GM19239 (cell line): ENCODE measurements at places on chromosomes 5 and 9.

- DNase-seq: no peak
Measured at GRCh38 chr9:37309136-37309535, 113.4 kb upstream of the GRHPR start.

DNA sequence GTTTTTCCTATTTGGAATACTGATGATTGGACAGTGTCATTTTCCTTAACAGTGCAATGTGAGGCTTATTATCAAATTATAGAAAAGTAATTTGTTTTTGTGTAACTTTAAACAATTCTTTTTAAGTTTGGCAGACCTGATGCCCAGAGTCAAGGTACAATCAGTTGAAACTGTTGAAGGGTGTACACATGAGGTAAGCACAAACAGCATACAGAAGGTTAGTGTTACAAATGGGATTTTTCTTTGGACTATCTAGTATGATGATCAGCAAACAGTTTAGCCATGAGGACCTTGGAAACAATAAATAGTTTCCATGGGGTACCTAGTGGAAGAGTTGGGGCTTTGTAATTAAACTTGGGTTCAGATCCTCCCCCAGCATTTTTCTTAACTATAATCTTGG, 16.2 kb downstream of the MTREX start:
- DNase-seq: no peak

DNA sequence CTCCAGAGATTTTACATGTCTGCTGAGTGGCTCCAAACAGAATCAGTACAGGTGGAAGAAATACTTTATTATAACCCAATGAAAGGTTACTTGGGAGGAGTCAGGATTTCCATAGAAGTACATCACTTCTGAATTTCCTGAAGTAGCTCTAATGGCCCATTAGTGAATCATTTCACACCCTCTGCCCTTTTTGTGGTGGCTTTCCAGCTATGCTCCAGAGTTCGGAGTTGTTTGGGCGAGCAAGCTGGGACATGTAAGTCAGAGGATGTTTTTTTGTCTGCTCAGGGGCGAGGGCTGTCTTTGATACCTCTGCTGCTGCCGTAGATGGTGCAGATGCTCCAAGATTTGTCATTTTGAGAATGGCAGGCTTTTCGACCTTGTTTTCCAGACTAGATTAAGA, 226.1 kb downstream of the GOLPH3 start:
- no peak for DNase-seq

- DNase-seq: no peak
Measured at GRCh38 chr5:58565033-58565432, 17.8 kb upstream of the RAB3C start.

DNA sequence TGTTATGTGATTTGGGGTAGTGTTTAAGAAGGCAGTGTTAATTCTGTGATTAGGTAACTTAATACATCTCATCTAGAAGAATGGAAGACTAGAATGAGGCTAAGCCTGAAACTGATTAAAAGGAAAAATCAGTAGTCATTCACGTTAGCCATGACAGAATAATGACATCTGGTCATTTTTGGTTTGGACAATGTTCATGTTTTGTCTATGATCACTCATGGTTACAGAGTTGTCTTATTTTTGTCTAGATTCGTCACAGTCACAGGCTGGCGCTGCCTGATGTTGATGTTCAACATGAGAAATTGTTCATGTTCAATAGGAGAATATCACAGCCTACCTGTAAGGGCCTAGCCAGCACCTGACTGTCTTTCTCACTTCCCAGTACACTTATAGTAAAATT, 9.5 kb upstream of the DOCK2 start:
- no peak for DNase-seq

- DNase-seq: no peak
Measured at GRCh38 chr5:37316027-37316426, 54.9 kb downstream of the NUP155 start.

GRCh38 chr9:85137696-85138095, 468.2 kb downstream of the NTRK2 start:
- no peak for DNase-seq

- no peak for DNase-seq
Measured at GRCh38 chr5:2306711-2307110, 424.0 kb upstream of the IRX4 start.

GRCh38 chr9:89655990-89656657, 51.3 kb downstream of the GADD45G start:
- no peak for DNase-seq

DNA sequence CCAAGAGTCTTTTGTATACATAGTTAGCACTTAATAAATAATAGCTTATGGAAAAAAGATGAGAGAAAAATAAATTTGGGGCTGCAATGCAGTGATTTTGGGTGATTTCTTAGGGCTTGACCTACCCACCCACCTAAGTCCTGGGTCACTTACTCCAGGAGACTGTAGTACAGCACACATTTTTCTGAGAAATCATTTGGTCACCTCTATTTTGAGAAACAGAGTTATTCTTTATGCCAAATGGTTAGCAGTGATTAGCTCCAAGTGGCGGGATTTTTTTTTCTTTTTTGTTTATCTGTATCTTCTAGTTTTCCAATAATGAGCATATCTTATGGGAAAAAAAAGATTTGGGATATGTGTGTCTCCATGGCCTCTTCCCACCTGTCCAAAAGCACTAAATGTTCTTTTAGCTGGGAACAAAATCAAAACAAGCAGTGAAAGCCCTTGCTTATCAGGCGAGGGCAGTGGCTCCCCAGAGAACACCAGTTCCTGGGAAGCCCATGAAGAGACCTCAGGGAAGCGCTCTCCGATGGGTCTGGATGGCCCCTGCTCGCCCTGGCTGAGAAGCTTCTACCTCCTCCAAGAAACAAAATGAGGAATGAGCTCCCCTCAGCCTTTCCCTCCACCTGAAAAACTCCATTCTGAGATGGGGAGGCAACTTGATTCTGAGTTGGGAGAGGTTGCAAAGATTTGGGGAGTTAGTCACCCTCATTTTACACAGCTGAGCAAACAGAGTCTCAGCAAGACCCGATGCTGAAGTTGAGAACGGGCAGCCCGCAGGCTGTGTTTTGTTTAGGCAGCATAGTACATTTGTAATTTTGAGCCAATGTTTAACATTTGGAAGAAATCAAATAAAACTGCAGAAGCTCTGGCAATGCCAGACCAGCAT, 69.9 kb downstream of the CYFIP2 start:
- no peak for DNase-seq

DNA sequence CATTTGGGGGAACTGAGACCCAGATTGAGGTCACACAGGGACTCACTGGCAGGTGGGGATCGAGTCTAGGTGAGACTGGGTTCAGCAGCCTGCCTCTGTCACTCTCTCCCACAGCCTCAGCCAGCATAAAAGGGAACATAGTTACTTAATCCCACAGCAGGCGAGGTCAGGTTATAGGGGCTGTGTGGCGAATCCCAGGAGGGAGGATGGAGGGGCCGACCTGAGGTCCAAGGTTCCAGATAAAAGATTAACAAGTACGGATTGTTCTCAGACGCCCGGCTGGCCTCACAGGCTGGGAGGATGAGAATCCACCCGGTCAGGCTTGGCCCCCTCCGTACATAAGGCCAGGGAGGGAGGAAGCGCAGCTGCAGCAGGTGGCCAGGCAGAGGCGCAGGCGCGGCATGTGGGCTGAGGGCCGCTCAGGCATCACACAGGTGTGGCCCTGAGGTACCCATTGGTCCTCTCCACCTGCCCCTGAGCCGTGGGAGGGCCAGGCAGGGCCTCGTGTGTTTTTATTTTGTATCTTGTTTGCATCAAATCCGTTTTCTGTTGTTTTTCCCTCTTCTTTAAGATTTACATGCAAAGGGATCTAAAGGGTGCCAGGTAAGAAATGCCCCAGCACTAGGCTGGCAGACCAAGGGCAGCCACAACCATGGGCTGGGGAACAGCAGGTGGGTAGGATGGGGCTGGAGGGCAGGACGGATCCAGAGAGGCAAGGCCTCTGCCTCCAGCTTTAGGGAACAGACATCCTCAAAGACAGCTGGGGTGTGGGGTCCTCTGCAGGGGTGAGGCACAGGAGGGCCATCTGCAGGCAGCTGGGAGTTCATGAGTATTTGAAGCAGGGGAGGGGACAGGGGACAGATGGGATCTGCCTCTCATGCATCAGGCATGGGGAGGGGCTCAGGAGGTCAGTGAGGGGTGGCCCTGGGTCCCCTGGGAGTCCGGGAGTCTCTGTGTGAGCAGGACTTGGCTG, 3.6 kb downstream of the SUSD3 start:
- no peak for DNase-seq

DNA sequence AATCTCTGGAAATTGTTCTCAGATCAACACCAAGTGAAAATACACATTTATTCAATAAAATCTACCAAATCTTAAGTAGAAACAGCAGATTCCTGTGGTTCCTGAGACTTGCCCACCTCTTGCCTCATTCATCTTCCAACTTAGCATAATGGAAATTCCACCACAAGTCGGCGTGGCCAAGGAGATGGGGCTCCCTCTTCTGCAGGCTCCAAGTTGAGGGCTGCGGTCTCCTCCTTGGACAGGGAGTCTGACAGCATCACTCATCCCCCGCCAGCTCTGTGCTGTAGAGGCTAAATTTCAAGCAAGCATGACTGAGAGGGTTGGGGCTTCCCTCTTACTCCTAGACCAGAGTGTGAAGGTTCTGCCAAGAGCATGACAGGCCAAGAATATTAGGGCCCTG, 273.7 kb downstream of the DIRAS2 start:
- no peak for DNase-seq

DNA sequence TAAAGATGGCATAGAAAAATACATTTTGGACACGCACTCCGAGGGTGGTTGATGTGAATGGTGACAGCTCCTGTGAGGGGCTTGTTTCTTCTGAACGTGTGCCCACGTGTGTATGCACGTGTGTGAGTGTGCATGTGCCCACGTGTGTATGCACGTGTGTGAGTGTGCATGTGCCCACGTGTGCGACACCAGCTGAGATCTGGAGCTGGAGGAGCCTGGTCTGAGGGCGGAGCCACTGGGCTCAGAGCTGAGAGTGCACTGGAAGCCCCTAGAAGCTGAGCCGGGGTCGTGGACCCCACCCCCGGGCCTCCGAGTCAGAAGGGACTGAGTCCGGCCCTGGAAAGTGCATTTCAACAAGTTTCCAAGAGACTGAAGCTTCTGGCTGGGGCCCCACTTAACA, 282.5 kb upstream of the IRX4 start:
- no peak for DNase-seq

GRCh38 chr5:157253547-157253946, 12.4 kb upstream of the CYFIP2 start:
- DNase-seq: no peak

DNA sequence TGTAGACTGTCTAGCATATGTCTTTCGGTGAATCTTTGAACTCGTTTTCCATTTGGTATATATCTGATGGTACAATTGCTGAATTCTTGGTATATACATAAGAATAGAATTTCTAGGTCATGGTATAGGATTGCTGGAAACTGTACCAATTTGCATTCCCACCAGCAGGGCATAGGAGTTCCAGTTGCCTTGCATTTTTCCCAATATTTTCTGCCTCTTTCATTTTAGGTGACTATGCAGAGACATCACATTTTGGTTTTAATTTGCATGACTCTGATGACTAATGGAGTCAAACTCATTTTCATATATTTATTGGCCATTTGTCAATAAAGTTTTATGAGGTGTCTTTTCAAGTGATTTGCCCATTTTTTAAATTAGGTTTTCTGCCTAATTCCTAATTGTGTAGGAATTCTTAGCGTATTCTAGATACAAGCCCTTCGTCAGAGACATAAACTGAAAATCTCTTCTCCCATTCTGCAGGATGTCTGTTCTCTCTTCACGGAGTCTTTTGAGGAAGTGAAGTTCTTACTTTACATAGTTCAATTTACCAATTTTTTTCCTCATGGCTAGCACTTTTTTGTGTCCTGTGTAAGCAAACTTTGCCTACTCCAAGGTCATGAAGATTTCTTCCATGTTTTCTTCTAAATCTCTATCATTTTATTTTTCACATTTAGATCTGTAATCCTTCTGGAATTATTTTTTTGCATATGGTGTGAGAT, 28.9 kb upstream of the PDCD1LG2 start:
- no peak for DNase-seq

GRCh38 chr5:1190278-1190677, 11.1 kb upstream of the SLC6A19 start:
- DNase-seq: no peak

GRCh38 chr5:125327676-125328075, 581.2 kb upstream of the ZNF608 start:
- no peak for DNase-seq

DNA sequence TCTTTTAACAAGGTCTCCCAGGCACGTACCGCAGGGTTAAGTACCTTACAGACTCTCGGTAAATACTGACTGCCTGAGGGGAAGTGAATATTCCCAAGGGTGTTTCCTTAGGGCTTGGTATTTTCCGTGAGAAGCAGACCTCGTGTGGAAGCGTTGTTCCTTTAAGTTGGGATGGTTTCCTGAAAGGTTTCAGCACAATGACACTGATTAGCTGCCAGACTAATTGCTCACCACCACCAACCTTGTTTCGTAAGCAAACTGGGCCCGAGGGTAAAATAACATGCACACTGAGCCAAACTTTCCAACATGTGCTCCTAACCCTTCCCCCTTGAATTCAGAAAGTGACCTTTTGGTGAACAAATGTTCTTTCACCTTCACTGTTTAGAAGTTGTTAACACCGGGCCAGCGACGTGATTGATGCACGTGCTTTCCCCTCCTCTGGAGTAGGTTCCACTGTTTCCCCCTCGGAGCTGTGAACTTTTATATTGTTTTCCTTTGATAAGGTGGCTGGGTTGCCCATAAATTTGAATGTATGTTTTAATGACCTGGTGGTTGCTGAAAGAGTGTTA, 128.1 kb upstream of the RPS23 start:
- DNase-seq: no peak

GRCh38 chr9:130857864-130858738, 23.0 kb downstream of the ABL1 start:
- no peak for DNase-seq

GRCh38 chr5:65984098-65984885, 57.9 kb downstream of the ERBIN start:
- DNase-seq: no peak

- no peak for DNase-seq
Measured at GRCh38 chr9:127411122-127411521, 13.1 kb upstream of the ZNF79 start.

DNA sequence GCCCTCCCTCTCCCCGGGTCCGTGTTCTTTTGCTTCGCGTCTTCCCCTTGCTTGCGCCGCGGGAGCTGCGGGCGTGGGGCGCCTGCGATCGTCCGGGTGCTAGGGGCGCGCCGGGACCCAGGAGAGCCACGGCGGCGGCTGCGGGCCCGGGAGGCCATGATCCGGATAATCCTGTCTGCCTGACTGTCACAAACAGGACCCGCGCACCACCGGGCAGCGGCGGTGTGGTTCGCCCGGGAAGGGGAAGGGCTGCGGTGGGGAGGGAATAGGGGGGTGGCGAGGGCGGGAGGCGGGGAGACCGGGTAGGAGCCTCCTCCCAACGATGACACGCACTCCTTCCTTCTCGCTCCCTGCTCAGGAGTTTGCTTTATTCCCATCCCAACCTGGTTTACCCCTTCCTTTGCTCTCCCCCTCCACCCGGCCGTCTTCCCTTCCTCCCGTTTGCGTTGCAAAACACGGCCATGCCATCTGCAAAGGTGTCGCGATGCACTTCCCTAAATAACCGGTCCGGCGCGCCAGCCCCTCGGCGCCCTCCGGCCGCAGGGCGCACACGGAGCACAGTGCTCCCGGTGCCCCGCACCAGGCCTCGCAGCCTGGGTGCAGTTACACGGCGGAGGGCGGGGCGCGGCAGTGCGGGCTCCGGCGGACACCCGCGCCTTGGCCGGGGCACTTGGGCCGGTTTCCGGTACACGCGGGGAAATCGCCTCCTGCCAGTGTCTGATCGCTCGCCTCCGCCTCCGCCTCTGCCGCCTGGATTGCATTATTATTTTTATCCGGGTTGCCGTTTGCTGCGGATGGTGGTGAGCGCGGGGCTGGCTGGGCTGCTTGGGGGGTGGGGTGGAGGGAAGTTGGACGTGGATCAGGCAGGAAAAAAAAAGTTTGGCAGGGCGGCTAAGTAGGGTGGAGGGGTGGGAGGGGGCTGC, 1.5 kb downstream of the SMARCA2 start:
- DNase-seq: no peak
